ENCODE measurements at places on chromosomes 12 and 14.
A peak's percentile ranks its signal among the peaks of the same experiment; 100 is the strongest.

GRCh38 chr14:24843494-24843893 lies 206.5 kb downstream of the STXBP6 start:
- DNase-seq, result no peak

DNA sequence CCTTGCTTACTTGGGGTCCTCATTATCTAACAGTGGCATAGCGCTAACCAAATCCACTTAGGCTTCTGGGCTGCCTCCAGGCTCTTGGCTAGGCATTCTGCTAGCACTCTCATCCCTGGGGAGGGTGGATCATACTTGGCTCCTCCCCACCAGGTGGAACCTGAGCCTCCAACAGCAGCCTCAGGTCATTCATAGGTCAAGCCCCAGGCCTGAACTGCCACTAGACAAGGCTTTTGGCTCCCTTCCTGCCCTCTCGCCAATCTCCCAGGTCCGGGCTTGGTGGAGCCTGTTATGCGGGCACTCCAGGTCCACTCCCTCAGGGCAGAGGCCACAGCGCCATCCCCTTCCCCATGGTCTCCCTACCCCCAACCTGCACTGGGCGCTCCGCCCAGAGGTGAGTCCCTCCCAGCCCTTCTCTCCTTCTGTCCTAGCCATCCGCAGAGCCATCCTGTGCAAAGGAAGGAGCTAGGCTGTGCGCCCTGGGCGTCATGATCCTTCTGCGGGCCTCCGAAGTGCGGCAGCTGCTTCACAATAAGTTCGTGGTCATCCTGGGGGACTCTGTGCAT lies 154.9 kb upstream of the AMIGO2 start:
- no peak for DNase-seq

DNA sequence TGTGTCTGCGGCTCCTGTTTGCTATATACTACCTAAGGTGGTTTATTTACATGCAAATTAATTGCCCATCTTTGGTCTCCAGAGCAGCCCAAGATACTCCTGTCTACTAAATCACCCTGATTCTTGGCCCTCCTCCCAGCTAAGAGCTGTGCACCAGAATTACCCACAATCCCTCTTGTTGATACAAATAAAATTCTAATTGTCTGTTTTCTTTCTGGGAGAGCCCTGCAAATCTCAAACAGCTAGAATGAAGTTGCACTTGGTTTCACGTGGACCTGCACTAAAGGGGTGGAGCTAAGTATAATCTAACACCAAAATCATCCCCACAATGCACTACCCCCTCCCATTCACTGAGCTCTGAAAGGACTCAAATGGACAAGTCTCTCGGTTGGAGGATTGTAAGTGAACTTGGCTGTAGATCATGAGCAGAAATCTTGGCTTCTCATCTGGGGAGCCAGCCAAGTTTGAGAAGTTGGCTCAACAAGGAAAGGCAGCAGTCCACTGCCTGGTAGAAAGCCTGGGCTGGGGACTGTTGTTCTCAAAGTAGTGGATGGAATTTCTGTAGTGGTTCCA lies 6.6 kb downstream of the MAX start:
- DNase-seq, result no peak

GRCh38 chr14:65421201-65421981 lies 8.9 kb downstream of the FUT8 start:
- DNase-seq, result no peak

DNA sequence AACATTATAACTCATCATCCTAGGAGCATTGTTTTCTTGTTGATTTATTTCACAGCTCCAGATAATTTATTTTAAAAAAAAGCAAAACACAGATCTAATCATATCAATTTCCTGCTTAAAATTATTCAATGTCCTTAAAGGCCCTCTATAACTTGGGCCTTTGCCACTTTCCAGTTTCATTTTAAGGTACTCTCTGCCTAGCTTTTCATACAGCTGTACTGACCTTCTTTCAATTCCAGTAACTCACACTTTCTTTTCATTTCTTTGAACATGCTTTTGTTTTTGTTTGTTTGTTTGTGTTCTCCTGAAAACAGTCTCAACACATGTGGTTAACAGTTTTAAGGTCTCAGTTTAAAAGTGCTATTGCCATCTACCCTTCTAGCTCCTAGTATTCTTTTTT lies 281.9 kb downstream of the ACSS3 start:
- DNase-seq, result no peak

DNA sequence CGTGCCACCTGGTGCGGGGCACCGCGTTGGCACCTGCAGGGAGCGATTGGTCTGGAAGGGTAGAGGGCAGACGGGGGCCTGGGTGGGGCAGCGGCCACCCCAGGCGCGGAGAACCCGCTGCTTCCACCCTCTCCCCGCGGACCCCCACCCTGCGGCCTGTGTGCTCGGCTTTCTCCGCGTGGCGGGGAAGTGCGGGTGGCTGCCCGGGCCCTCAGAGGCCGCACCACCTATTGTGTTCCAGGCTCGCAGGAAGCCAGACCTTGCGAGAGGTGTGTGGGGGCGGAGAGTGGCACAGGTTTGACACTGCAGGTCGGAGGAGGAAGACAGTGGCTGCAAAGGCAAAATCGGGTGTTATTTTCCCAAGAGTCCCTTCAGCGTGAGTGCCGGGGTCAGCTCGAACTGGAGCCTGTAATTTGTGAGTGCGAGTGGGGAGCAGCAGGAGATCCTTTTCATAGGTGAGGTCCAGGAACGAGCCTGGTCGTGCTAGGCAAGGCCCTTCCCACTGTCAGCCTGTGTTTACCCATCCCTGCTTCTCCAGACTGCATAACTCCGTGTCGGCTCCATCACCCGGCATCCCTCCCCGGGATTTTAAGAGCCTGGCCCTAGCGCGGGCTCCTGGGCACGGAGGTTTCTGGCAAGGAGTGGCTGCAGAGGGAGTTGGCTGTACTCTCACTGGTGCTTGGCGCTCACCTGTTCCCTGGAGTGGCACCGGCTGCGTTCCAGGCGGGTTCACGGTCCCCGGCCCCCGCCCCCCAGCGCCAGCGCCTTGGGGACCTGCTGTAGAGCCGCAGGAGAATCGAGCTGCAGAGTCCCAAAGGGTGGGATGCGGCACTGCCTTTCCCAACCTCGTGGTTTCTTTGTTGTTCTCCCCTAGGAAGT lies 935 bp downstream of the TBC1D30 start:
- DNase-seq, result no peak

DNA sequence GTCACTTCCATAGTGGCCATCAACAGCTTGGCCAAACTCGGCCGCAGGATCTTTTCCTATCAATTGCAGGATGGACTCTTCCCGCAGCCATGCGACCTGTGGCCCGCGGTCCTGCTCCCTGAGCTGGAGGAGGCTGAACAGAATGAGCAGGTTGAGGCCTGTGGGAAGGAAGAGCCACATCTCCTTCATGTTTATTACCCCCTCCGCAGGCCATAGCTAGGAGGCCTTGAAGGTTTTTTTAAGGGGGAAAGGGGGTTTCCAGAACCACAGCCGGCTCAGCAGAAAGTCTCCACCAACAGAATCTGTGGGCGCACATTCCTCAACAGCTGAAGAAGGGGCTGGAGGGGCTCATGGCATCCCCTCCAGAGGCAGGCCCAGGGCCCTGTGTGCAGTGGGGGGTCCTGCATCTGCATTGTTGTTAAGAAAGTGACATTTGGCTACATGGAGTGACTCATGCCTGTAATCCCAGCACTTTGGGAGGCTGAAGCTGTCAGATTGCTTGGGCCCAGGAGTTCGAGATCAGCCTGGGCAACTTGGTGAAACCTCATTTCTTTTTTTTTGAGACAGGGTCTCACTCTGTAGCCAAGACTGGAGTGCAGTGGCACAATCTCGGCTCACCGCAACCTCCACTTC lies 25.2 kb upstream of the PPP1R13B start:
- no peak for DNase-seq

GRCh38 chr14:103118663-103119404 lies 4.4 kb upstream of the TNFAIP2 start:
- peak; percentile 83 for DNase-seq

- no peak for DNase-seq
Observed at GRCh38 chr14:56657604-56658003, 78.0 kb downstream of the TMEM260 start.

DNA sequence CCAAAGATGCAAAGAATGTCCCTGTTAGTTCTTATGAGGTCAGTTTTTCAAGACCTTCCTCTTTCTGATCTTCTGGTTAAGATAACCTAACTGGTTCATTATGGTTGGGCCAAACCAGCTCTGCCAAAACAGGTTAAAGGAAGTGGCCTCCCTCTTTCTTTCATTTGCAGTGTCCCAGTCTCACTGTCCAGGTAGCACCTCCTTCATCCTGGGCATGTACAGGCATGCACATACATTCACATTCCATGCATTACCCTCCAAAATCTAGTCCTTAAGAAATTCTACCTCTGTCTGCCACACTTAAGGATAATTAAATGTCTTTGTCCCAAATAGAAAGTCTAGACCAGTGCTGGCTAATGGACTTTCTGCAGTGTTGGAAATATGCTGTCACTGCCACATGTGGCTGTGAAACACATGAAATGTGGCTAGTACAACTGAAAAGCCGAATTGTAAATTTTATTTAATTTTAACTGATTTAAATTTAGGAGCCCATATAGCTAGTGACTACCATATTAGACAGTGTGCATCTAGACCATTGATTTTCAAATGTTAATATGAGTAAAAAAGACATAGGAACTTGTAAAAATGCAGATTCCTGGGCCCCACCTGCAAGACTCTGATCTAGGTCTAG lies 169.3 kb downstream of the PCNX1 start:
- no peak for DNase-seq

DNA sequence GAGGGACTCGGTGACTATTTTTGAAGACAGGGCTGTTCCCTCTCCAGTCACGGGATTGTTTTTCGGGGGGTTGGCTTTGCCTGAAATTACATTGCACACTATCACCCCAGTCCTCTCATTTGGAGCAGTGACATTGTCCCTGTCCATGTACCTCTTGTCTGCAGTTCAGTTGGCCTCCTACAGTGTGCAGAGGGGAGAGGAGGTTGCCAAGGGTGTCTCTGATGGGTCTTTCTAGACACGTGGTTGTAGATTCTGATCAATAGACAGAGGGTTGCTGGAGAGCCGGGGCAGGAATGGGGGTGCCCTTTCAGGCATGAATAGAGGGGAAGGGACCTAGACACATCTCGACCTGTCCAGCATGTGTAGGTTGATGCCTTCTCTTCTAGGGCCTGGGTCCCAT lies 1.2 kb downstream of the TMEM120B start:
- DNase-seq, result no peak

- DNase-seq, result no peak
Observed at GRCh38 chr12:6697584-6698351, 2.8 kb downstream of the PIANP start.

DNA sequence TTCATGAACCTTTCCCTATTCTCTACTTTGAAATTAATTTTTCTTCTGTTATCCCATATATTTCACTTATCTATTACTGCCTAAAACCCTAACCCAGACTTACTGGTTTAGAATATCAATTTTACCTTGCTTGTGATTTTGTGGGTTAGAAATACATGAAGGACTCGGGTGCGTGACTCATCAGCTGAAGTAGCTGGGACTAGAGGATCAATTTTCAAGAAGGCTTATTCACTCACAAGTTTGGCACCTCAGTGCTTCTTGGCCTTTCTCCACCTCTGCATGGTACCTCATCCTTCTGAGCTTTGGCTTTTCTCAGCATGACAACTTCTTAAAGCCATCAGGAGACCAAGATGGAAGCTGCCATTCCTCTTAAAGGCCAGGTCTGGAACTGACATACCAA lies 57.8 kb downstream of the TMEM117 start:
- no peak for DNase-seq

DNA sequence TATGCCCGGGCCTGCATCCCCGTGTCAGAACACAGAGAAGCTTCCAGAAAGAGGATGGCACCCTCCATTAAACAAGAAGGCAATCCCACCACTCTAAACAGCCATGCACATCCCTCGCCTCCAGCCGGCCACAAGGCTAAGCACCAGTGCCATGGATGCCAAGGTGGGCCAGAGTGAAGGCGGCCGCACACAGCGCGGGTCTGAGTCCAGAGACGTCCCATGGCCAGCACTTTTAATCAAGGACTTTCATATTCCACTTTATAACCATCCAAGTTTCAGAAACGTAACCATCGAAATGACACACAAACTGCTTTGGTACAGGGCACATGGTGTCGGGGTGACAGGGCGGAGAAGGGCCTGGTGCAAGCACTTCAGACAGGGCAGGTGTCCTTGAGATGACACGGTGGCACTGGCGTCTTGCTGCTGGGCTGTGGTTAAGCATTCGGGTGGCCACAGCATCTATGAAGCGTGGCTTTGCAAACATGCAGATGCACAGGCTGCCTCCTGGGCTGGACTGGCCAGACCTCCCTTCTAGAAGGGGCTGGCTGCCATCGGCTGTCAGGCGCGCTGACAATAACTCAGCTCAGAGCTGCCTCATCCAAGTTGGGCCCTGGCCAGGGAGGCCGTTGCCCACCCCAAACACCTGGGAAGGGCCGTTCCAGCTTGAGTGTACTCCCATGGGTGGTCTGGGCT lies 117.2 kb downstream of the RFLNA start:
- no peak for DNase-seq

DNA sequence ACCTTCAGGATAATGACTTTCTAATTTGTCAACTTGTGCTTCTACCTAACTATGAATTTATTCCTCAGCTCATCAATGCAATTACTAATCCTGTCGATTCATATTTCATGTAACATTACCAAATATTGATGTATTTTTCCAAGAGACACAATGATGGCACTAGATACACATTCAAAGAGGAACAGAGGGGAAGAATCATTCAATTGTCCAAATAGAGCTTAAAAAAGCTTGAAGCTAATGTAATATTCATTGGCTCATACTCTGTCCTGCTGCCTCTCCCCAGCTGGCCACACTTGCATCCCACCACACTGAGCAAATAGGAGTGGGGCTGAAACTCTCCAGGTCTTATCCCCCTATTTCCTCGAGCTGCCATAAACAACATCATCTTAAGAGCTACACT lies 9.3 kb downstream of the TESPA1 start:
- DNase-seq, result no peak

GRCh38 chr14:65940056-65940735 lies 527.7 kb downstream of the FUT8 start:
- DNase-seq, result no peak

- no peak for DNase-seq
Observed at GRCh38 chr14:98799891-98800290, 472.1 kb downstream of the BCL11B start.

GRCh38 chr12:84702001-84702400 lies 210.6 kb downstream of the SLC6A15 start:
- no peak for DNase-seq

- DNase-seq, result no peak
Observed at GRCh38 chr14:72869407-72870329, 24.2 kb downstream of the DPF3 start.

- no peak for DNase-seq
Observed at GRCh38 chr12:103560604-103561101, 26.4 kb upstream of the STAB2 start.

DNA sequence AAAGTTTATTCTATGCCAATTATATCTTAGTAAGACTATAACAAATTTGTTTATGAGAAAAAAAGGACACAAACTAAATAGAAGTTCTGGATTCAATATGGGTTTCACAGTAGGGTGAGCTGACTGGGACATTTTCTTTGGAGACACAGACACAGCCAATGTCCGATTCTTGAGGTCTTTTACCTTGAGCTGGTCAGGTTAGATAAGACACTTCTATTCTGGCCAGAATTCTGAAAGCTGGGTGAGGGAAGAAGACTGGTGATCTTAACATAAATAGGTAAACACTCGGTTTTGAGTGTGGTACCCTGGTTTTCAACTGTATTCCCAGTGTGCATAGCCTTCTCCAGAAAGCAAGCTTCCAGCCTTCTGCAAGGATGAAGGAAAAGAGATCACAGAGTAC lies 10.0 kb downstream of the ATP2B1 start:
- DNase-seq, result no peak

- DNase-seq, result no peak
Observed at GRCh38 chr12:51196547-51196946, 21.3 kb downstream of the POU6F1 start.

- DNase-seq, result no peak
Observed at GRCh38 chr12:69068448-69068847, 135.5 kb upstream of the CPM start.

All from ascending aorta (tissue), 2 donors.